ENCODE measurements at places on chromosomes 7 and 10. TPM values are rescaled to one million over a fixed set of nuclear protein-coding genes. Genes with fewer than 3 reads are reported as not detected.

- DNase-seq, result no peak
Observed at GRCh38 chr7:35805876-35806275, 5.0 kb downstream of the SEPTIN7 start.

- DNase-seq, result no peak
Observed at GRCh38 chr7:27242555-27243339, at the start of gene EVX1. TSS of gene EVX1 (plus strand) at chr7:27242802. CDS start at chr7:27243031, 229 bp downstream.

DNA sequence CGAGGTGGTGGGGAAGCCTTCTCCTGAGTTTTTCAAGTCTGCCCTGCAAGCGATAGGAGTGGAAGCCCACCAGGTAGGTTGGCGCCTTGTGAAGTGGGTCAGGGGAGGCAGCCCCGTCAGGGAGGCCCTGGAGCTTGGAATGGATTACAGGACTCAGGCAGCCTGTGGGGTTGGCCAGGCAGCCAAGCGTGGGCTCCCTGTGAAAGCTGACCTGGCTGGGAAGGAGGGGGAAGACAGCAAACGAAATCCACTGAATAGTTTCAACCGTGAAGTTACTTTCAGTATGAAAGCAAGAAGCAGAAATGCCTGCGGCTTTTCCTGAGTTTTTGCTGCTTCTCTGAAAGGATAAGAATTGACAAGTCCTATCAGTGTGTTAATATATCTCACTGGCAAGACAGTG is 36.4 kb downstream of the LHPP start:
- DNase-seq, result peak; percentile 86

DNA sequence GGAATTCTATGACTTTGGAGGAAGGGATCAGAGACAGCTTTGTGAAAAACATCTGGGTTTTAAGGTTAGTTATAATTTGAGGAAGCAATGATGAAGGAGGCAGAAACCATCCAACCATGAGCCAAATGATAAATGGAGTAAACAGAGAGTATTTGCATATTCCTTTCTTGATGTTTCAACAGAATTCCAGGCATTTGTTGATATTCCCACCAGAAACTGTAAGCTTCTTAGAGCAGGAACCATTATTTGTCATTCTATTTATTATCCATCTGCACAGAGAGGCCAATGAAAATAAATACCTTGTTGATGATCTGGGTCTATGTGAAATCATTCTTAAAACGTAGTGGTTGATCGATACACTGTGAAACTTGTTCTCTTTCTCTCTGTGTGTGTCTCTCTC is 715.3 kb downstream of the INHBA start:
- no peak for DNase-seq

GRCh38 chr10:21514818-21515351 is 10.6 kb downstream of the SKIDA1 start:
- no peak for DNase-seq

- no peak for DNase-seq
Observed at GRCh38 chr10:93954299-93954698, 39.4 kb upstream of the PLCE1 start.

- peak; percentile 65 for DNase-seq
Observed at GRCh38 chr10:68550747-68551411, 9.3 kb upstream of the TET1 start.

GRCh38 chr7:158274996-158275395 is 312.6 kb downstream of the PTPRN2 start:
- no peak for DNase-seq

GRCh38 chr10:80458638-80459037 is 4.5 kb downstream of the TSPAN14 start:
- no peak for DNase-seq

GRCh38 chr10:35182631-35183510 is 56.2 kb downstream of the CREM start:
- no peak for DNase-seq

DNA sequence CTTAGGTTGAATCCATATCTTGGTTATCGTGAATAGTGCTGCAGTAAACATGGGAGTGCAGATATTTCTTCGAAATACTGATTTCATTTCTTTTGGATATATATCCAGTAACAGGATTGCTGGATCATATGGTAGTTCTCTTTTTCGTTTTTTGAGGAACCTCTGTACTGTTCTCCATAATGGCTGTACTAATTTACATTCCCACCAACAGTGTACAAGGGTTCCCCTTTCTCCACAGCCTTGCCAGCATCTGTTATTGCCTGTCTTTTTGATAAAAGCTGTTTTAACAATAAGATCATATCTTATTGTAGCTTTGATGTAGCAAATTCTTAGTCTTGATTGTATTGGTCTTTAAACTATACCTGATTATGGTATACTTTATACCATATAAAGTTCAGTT is 45.3 kb downstream of the ZNRF2 start:
- DNase-seq, result no peak

- no peak for DNase-seq
Observed at GRCh38 chr7:36013246-36014014, 139.6 kb upstream of the EEPD1 start.

Gene NCF1
- 2.1 TPM for polyA plus RNA-seq

Gene ABCA13
- polyA plus RNA-seq, result 0.88 TPM

Gene NEUROG3
- polyA plus RNA-seq, result not detected
